NCI-H1930 (cell line): ENCODE measurements at places on chromosomes 2 and 18.

DNA sequence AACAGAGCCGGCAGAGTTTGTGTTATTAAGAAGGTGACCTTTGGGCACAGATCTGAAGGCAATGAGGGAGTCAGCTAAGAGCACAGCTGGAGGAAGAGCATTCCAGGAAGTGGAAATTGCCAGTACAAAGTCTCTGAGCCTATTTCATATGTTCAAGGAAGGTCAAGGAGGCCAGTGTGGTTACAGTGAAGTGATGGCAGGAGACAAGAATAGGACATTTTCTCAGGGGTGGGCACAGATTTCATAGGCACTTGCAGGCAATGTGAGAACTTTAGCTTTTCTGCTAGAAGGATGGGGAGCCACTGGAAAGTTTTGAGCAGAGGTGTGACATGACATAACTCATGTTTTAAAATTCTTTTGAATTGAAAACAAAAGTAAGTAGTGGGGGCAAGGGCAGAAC lies 50.3 kb downstream of the ARHGAP25 start:
- no peak for DNase-seq

DNA sequence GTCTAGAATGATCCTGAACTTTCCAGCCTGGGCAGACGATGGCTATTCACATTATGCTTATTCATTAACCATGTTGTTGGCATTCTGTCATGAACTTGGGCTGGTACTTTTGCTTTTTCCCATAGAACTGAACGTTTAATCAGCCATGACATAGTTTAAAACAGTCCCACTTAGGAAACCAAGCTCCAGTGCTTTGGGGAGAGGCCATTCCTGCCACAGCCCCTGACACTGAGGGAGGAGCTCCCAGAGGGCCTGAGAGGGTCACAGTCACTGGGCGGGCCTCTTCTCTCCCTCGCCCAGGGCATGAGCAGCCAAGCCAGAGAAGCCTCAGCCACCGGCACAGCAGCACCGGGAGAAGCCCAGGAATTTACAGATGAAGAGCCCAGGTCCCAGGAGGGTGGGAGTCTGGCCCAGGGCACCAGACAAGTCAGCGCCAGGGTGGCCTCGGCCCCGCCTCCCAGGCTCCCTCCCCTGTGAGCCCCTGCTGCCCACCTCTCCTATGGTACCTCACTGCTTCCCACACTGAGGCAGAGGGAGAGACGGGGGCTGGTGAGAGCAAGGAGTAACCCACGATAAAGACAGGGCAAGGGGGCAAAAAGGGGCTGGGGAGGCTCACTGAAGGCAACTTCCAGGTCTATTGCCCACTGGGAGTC lies 33.6 kb downstream of the MAL start:
- no peak for DNase-seq

DNA sequence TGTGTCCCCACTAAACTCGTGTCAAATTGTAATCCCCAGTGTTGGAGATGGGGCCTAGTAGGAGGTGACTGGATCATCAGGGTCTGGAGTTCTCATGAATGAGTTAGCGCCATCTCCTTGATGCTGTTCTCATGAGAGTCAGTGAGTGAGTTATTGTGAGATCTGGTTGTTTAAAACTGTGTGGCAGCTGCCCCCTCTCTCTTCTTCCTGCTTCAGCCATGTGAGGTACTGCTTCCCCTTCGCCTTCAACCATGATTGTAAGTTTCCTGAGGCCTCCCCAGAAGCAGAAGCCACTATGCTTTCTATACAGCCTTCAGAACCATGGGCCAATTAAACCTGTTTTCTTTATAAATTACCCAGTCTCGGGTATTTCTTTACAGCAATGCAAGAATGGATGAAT lies 50.4 kb downstream of the AP1S3 start:
- no peak for DNase-seq

- no peak for DNase-seq
Observed at GRCh38 chr2:41743324-41743723, 304.5 kb upstream of the PKDCC start.

DNA sequence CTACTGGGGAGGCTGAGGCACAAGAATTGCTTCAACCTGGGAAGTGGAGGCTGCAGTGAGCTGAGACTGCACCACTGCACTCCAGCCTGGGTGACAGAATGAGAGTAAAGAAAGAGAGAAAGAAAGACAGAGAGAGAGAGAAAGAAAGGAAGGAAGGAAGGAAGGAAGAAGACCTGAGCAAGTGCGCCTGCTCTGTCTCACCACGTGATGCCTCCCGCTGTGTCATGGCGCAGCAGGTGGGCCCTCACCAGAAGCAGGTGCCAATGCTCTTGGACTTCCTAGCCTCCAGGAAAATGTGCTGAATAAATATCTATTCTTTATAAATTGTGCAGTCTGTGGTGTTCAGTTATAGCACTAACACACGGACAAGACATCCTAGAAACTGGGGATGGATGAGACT lies 270.0 kb downstream of the CYP26B1 start:
- no peak for DNase-seq

DNA sequence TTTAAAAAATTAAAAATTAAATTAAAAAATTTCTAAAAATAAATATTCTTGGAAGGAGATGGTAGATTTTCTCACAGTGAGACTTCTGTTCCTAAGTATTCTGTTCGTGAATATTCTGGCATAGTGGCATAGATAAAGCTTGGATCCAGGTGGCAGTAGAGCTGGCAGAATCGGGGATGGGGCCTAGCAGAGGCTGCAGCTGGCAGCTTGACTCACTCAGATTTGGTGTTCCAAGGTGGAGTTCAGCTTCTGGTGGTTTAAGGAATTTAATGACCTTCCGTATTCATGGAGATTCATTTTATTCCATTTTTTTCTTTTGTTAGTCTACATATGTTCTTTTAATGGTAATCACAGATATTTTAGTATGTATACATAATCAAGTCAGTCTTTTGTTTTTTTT lies 19.9 kb downstream of the ARMC9 start:
- no peak for DNase-seq

DNA sequence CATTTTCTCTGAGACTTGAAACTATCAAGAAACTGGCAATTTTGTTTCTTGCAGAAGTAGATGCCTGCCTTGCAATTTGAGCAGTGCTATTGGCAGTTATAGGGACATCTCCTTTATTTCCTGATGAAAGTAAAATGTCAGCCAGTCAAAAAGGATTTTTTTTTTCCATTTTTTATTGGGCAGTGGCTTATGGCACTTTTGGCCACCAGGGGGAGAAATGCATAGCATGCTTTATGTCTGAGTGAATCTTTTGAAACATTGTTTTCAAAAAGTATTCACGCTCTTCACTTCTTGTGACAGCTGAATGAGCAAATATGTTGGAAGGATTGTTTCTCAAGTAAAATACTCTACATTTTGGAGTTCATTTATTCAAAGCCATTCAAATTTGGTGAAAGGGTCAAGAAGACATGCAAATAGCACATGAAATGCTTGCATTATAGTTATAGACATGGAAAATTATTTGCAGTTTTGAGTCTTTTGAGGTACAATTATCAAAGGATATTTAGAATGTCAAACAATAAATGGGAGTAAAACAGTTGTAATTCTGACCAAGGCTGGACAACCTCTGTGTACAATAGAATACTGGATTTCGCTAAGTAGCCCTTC lies 491.0 kb downstream of the CDH2 start:
- no peak for DNase-seq

- peak; percentile 62 for DNase-seq
Observed at GRCh38 chr2:177334940-177335543, 57.5 kb upstream of the AGPS start.

DNA sequence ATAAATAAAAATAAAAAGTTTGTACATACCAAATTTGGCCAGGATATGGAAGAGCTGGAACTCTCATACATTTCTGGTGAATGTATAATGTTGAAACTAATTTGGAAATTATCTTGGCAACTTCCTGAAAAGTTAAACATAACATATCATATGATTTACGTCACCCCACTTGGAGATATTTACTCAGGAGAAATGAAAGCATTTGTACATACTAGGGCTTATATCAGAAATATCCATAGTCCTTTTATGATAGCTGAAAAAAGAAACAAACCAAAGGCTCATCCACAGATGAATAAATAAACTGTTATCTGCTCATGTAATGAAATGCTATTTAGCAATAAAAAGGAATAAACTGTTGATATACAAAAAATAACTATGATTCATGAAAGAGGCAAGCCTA lies 318.2 kb upstream of the NRXN1 start:
- DNase-seq, result no peak

DNA sequence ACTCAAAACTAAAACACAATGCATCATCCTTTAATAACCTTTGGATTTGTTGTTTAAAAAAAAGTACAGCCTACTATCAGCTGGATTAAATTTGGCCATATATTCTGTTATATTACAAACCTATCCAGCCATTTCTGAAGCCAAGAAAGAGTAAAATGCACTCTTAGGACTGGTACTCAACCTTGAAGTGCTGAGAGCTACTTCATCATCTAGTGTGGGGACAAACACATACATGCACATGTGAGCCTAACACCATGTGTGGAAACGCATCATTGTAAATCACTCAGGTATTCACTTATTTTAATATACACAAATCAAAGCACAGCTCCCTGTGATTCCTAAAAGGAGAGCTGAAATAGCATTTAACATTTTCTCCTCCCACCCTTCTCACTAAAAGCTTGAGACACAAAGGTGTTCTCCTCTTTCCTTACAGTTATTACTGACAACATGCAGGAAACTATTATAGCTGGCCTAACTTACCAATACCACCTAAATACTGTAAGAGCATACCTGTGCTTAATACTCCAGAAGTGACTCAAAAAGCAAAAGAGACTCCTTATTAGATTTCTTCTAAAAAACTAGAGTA lies 7.5 kb downstream of the BAZ2B start:
- DNase-seq, result no peak

GRCh38 chr18:3689091-3689490 lies 239.1 kb downstream of the TGIF1 start:
- no peak for DNase-seq

- no peak for DNase-seq
Observed at GRCh38 chr18:23138471-23138870, 3.2 kb downstream of the CABLES1 start.

DNA sequence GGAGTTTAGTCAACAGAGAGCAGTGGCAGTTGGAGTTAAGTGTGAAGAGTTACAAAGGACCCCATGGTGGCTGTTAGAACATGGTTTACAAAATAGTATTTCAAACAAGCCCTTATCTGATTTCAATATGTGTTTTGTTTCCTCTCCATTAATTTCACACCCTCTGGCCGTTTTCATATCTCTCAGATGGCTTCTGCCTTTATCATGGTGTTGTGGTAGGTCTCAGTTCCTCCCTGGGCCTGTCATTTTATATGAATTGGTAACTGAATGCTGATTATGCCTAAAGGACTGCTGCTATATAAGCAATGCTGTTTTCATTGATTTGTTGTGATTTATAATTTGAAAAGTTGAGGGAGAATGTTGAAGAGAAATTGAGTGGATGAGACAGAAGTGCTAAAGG lies 686.7 kb downstream of the NYAP2 start:
- no peak for DNase-seq

GRCh38 chr2:43448822-43449110 lies 147.1 kb downstream of the THADA start:
- DNase-seq, result no peak

DNA sequence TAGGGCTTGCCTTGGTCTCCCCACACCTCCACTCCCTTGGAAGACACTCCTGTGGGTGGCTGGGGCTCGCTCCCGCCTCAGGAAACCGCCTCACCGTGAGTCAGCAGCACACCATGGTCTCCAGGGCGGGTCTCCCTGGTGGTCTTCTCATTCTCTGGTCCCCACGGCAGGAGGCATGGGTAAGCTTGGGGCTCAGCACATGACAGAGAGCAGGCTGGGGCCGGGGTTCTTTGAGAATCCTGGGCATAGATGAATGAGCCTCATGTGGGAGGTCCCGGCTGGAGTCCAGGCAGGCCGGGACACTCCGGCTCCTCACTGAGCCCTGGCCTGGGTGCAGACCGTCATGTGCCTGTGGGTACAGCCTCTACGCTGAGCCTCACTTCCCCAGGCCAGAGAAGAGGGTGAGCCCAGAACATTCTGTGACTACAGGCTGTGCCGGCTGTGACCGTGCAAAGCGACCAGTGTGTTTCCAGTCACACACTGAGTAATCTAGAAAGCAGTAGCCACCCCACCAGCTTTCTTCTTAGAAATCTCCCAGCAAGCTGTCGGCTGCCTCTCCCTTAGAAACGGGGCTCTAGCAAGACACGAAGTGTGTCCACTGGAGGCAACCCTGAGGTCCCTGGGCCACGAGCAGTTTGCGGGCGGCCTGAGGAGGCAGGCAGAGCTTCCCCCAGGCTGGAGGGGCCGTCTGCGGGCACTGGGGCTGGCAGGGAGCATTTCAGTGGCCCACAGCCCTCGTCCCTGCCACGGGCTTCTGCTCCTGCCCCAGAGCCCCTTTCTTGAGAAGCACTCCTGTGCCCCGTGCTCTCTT lies 93.1 kb downstream of the RHOB start:
- no peak for DNase-seq

DNA sequence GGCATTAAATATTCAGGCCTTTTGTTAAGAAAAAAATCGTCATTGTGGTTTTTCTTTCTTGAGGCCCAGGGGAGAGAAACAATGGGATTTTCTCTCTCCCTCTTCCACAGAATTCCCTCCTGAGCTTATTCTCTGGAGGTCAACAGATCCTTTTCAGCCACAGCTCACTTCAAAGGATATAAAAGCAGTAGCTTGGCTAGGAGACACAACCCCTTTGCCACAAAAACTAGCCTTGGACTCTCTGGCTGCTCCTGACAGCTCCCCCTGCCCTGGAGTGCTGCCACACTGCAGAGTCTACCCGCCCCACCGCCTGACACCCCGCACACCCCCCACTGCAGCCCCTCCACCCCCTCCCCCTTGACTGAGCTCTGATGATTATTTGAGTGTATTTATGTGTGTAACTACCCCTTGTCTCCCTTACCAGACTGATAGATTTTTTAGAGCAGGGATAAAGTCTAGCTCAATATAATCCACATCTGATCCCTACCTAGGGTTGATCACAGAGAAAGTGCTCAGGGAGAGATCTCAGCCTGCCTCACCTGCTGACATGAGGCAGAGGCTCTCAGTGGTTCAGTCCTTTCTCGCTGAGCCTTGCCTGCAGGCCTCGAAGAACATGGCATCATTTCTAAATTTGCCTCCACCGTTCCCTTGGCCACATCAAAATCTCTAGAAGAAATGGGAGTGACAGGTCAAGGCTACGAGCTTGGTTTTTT lies 132.2 kb upstream of the SP5 start:
- DNase-seq, result no peak

DNA sequence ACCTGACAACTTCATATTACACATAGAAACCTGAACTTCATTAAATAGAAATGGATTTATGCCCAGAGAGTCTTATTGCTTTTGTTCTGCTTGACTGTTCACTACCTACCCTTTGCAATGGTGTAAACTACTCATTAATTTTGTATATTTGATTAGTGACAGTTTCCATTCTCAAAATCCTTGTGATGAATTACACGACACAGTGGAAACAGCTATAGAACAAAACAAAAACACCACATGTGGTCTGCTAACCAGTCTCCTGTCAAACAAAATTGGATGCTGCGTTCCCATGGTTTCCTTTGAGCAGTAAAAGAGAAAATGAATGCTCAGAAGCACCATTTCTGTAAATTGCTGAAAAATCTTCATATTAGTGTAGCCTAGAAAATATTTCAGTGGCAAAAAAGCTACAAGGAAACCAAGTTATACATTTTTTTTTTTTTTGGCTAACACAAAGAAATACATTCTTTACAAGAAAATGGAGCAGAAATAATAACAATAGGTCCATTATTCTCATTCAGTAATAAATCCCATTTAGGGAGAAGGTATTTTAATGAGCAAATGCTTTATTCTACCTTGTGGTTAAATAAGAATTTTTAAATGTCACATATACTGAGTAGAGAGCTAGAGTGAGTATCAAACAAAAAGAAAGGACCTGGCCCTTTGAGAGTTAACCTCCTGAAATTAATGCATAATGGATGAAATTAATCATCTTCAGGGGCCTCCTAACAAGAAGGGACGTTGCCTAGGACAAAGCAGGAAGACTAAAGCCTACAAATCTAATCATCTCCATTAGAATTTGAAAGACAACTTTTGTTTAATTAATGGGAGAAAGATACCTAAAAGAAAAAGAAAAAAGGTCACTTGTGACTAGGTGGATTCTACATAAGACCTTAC lies 355.1 kb upstream of the ZC3H15 start:
- DNase-seq, result peak; percentile 74
